T follicular helper cell (primary cell): ENCODE measurements at places on chromosomes 2 and 18.

GRCh38 chr2:98604547-98604946 is 3.8 kb downstream of the COA5 start:
- DNase-seq = no peak

DNA sequence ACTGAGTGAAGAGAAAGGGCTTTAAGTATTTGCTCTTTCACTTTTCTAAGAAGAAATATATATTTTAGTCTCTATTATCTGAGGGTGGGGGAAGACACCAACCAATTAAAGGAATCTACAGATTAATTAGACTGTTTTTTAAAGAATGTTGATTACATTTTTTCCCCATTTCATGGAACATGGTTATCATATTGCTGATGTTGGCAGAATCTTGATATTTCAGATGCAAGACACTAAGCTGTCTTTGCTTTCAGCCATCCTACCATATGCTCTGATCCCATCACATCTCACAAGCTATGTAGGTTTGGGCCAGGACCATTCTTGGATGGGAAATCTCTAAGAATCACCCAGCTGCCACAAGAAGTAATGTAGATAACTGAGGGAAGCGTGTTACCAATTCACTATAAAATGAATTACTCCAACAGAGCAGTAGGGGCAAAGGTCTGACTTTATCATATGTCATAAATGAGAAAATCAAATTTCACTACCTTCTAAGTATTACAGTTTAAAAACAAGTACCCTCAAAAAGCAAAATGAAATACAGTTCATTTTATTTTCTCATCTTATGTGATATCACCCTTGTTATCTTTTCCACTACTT is 6.7 kb upstream of the TBR1 start:
- no peak for DNase-seq

DNA sequence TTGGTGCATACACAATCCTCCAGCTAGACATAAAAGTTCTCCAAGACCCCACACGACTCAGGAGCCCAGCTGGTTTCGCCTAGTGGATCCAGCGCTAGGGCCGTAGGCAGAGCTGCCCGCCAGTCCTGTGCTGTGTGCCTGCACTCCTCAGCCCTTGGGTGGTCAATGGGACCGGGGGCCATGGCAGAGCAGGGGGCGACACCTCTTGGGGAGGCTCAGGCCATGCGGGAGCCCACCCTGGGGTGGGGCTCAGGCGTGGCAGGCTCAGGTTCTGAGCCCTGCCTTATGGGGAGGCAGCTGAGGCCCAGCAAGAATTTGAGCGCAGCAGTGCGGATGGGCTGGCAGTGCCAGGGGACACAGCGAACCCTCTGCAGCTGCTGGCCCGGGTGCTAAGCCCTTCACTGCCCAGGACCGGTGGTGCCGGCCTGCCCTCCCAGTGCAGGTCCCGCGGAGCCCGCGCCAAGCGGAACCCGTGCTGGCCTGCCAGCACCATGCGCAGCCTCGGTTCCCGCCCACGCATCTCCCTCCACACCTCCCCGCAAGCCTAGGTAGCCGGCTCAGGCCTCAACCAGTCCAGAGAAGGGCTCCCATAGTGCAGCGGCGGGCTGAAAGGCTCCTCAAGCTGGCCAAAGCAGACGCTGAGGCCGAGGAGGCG is 1566.6 kb upstream of the SLC39A10 start:
- DNase-seq = no peak

DNA sequence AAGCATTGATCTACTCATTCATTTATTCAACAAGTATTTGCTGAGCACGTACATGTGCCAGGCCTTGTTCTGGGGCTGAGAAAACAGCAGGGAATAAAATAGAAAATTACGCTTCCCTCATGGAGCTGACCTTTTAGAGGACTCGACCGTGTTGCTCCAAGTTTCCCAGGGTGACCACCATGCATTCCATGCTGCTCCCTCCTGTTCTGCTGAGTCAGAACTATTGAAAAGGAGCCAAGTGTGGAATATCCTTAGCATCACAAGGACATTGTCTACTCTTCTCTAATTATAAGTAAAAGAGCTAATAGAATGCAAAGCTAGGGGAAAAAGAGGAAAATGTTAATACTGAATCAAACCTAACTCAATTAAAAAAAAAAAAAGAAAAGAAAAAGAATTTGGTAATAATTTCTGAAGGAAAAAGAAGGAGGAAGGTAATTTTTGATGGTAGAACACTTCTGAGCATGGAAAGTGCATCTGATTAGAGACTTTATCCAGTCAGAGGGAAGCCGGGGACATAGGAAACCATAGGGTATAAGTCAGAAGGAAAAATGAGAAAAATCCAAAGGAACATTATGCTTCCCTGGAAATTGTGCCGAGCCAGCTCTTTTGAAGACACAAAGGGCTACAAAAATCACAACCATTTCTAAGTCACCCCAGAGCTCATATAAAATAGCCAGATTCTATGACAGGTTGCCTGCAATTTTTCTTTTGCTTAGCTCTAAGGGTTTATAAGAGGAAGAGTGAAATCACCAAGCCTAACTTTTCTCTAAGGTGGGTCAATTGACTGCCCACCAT is 339.4 kb downstream of the RND3 start:
- no peak for DNase-seq

DNA sequence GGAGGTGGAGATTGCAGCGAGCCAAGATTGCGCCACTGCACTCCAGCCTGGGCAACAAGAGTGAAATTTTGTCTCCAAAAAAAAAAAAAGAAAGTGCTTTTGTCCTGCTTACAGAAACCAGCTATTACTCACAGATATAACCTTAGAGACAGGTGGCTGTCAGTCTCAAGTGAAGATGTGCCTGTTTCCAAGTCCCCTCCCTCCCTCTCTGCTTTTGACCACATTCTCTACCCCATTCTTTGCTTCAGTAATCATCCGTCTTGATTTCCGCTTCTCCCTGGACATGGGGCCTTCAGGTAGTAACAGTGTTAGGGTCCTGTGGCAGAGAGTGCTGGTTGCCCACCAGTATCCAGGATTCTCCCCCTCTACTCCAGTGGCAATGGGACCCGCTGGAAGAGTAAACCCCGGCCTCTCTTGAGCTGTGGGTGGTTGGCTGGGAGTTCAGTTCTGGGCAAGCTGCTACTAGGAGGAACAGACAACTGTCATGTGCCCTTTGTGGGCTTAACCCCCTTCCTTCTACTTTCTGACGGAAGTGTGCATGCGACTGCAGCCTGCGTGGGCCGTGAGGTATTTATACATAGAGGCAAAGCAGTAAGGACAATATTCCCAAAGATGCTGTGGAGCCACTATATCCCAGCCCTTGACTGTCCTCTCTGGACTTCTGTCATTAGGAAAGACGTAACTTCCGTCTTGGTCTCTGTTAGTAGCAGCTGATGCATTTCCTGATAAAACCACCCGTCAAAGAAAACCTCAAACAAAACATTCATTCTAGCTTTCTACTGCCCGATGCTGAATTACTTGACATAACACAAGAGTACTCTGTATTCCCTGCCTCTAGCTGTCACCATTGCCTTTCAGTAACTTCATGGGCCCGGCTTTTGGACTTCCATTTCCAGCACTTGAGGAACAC is 17.8 kb downstream of the PDCL3 start:
- DNase-seq = peak; percentile 51

GRCh38 chr2:70828115-70828514 is 7.5 kb downstream of the CD207 start:
- no peak for DNase-seq

DNA sequence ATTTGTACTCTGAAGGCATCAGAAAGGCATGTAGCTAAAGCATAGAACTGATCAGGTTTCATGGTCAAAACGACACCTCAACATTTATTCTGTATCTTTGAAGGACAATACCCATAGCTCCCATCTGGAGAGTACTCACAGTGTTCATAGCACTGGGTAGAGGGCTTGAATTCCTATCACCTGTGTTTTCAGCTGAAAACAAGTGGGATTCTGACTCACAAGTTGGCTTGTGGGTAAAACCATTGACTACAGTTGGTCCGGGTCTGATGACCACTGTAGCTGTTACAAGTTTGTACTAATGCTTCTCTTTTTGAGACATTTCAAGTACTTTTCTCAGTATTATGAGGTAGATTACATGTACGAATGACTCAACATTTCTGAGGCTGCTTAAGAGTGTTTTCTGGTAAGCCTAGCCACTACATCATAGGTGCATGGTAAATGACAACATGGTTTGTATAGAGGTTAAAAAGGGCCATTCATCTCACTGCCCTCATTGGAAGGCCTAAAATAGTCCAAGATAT is 68.6 kb upstream of the PELI1 start:
- DNase-seq = no peak

GRCh38 chr2:54308782-54309181 is 52.8 kb upstream of the TSPYL6 start:
- DNase-seq = no peak

- DNase-seq = no peak
Measured at GRCh38 chr18:66641056-66641455, 37.2 kb upstream of the CDH19 start.

GRCh38 chr2:236239276-236240065 is 24.7 kb downstream of the ASB18 start:
- no peak for DNase-seq
